ENCODE measurements at places on chromosomes 4 and X.

DNA sequence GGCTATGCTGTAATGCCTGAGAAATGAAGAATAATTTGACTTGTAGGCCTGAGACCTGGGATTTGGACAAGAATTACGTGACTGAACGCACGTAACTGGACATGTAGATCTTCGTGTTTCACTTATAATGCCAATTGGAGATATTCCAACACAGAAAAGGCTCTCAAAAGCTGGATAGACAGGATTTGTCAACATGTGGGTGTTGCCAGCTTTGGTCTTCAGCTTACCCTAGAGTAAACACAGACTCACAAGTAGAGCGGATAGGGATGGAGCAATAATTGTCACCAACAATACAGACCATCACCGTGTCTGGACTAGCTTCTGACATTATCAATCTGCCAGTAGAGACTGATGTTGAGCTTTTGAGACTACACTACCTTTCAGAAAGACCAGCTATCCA lies 1511.0 kb upstream of the ADGRL3 start:
- no peak for DNase-seq

GRCh38 chr4:83772685-83773084 lies 236.8 kb downstream of the GPAT3 start:
- no peak for DNase-seq

DNA sequence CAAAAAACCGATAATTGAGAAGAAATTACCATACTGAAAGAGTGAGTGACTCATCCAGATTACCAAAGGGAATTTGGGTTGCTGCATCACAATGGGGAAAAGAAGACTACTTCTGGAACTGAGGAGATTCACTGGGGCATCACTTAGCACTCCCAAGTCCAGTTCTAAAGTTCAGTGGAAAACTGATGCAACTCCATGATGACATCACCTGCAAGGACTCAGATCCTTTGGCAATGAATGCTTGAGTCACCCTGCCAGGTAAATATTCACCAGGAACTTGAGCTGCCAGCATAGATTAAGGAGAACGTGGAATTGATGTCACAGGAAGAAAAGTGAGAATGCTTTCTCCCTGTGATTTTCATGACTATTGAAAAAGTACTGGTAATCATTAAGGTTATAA lies 32.0 kb upstream of the SMIM10L2A start:
- DNase-seq, result peak; percentile 51

- no peak for DNase-seq
Measured at GRCh38 chr4:41339812-41340809, 83.4 kb downstream of the UCHL1 start.

GRCh38 chr4:72666910-72667309 lies 97.9 kb upstream of the ADAMTS3 start:
- no peak for DNase-seq

DNA sequence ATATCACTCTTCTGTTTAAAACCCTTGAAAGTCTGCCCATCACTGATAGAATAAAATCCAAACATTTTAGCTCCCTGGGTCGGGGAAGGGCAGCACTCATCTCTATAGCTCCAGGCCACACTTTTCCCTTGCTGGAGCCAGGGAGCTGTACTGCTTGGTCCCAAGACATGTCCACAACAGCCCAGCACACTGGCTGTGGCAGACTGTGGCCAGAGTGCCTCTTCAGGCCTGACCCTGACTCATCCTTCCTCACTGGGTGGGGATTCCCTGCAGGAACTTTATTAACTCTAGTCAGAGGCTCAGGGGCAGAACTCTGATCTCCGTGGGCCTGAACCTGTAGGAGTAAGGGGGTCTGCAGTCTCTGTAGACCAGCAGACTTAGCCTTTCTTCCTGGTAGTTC lies 69.8 kb upstream of the CAPN6 start:
- no peak for DNase-seq

- no peak for DNase-seq
Measured at GRCh38 chrX:49166914-49167739, 4.6 kb downstream of the MAGIX start.

DNA sequence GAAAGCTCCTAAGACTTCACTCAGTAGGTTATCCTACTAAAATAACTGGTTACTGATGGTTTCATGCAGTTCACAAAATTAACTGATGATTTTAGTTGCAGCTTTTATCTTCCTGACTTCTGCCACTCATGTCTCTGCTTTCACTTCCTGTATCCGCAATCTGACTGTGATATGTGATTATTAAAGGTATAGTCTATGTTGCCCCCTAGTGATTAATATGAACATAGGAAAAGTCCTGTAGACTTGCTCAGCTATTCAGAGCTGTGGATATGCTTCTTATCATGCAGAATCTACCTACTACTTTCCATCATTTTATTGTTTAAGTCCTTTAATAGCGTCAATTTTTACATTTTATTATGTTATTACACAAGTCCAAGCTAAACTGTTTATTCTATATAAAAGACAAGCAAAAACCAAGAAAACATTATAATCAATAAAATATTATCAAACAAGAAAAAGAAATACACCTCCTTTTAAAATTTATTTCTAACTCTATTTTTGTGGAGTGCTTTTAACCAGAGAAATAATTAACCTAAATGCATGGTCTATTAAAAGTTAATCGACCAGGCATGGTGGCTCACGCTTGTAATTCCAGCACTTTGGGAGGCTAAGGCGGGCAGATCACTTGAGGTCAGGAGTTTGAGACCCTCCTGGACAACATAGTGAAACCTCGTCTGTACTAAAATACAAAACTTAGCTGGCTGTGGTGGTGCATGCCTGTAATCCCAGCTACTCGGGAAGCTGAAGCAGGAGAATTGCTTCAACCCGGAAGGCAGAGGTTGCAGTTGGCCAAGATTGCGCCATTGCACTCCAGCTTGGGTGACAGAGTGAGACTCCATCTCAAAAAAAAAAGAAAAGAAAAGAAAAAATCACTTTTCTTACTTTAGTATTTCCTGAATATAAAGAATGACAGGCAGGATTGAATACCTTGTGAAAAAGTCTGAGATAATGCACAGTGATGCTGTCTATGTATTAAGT lies 40.4 kb upstream of the TLR2 start:
- peak; percentile 66 for DNase-seq

GRCh38 chr4:25320336-25320735 lies 7.8 kb downstream of the ZCCHC4 start:
- DNase-seq, result no peak
